ENCODE measurements at places on chromosomes 7 and 10.

- DNase-seq: no peak
Measured at GRCh38 chr7:148567524-148567923, 23.0 kb upstream of the C7orf33 start.

DNA sequence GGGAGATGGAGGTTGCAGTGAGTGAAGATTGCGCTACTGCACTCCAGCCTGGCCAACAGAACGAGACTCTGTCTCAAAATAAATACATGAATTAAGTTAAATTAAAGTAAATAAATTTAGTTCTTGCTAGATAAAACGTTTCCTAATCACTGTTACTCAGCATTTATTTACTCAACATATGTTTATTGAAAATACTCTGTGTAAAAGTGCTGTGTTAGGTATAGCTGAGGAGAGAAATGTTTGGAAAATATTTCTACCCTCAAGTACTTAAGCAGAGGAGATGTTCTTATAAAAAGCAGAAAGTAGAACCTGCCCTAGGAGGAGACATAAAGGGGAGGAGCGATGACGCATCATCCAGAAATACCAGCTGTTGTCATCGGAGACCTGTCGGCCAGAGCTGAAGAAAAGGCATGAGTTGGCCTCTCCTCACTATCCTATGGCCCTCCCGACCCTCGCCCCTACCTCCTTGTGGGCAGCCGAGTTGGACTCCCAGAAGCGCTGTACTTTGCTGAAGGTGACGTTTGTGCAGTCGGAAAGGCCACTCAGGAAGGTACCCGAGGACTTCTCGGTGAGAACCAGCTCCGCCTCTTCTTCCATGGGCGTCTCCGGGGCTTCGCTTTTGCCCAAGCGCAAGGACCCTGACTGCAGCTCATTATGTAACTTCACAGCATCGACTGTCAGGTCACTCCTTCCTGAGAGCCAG lies 1.1 kb downstream of the RRP12 start:
- peak; percentile 73 for DNase-seq

GRCh38 chr10:110822712-110823311 lies 48.9 kb upstream of the PDCD4 start:
- no peak for DNase-seq

DNA sequence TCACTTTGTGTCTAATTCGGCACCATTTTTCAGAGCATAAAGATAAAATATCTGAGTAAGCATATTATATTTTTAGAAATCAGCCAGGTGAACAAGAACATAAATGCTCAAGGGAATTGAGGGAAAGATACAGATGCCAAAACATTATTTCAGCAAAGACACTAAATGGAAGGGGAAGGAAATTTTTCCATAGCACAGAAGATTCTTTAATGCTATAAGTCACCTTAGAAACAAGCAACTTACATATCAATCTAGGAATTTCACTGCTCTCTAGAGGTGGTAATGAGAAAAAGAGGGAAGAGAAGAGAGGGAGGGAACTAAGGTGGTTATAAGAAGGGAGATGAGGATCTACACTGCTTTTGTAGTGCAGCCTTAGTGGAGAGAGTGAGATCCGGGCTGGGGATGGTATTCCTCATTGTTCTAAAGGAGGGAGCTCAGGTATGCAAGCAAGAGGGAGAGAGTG lies 20.4 kb downstream of the ZNF365 start:
- DNase-seq: no peak

- no peak for DNase-seq
Measured at GRCh38 chr10:49696311-49696710, 16.9 kb downstream of the C10orf53 start.

DNA sequence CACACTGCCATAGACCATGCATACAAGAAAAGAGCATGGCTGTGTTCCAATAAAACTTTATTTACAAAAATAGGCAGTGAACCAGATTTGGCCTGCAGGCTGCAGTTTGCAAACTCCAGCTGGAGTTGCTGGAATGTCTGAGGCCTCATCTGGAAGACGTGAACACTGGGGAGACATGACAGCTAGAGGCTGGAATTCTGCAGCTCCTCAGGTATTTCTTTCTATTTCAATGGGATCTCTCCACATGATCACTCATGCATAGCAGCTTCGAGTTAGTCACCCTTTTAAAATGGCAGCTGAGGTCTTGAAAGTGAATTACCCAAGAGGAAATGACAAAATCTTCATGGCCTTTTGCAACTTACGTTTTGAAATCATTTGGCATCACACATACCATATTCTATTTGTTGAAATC lies 52.6 kb upstream of the BET1 start:
- peak; percentile 94 for DNase-seq

- DNase-seq: no peak
Measured at GRCh38 chr7:117138981-117139380, 183.9 kb downstream of the WNT2 start.

DNA sequence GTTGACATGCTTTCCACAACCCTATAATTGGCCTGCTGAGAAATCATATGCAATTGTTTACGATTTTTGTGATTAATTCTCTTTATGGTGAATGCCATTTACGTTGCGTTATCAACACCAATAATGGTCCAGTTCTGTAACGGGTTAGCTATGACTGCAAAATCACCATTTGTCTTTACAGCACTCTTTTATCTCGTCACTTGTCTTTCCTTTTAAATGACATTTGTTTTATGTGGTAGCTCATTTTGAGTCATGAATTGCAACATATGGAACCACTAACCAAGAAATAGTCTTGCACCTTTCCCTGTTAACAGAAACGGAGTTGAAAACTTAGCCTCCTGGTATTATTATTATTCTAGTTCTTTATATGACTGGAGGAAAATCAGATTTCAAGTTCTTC lies 3.1 kb upstream of the KIAA1217 start:
- DNase-seq: no peak

DNA sequence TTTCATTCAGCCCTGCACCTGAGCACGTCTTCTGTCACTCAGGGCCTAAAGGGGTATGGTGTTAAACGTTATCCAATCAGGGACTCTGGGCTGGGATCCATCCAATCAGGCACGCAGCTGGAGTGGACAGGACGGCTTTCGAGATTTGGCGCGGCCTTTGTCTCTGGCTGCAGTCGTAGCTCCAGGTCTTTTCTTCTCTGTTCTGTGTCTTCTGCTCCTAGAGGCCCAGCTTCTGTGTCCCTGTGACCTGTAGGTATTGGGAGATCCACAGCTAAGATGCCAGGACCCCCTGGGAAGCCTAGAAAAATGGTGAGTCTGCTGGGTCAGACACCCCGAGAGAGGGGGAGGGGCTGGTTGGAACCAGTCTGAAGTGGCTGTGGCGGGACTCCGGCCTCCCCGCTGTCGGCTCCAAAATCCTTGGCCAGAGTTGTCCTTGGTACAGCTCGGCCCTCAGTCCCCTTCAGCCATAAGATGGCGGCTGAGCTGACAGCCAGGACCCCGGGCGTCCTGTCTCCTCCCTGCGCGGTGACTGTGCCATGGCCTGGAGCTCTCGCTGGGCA lies 11.7 kb upstream of the ZNF680 start:
- peak; percentile 76 for DNase-seq

DNA sequence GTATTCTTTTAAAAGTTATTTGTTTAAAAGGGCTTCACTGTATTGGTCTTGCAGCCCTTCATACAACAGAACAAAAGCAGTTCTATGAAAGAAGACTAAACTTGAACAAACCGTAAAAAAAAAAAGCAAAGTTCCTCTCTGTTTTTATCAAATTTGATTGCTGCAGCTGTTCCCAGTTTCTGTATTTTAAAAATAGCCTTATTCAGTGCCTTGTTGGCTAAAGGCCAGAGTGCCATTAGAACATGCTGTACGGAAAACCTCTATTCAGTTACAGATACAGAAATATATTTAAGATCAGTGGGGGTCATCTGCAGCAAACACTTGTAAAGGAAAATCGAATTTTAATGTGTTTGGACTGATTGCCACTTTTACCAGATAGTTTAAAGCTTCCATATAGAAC lies 207.8 kb upstream of the ETV1 start:
- DNase-seq: peak; percentile 83

DNA sequence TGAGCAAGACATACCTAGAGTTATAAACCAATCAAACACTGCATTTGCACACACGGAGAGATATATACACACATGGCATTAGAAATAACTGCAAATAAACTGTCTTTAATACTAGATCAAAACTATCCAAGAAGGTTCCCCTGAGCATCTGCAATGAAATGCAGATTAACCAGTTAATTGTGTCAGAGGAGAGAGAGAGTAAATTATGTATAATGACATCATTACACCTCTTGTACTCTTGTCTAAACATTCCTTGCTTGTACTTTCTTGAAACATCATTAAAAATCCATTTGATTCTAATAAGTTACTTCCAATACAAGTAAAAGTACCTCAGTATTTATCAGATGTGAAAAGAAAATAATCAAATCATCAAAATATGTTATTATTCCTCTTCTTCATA lies 932 bp downstream of the ANKRD22 start:
- no peak for DNase-seq

- DNase-seq: peak; percentile 69
Measured at GRCh38 chr10:683448-684071, 5.9 kb downstream of the DIP2C start.

- no peak for DNase-seq
Measured at GRCh38 chr7:117862378-117862777, 10.9 kb downstream of the CTTNBP2 start.

- no peak for DNase-seq
Measured at GRCh38 chr10:8238986-8239385, 184.5 kb downstream of the GATA3 start.

- DNase-seq: no peak
Measured at GRCh38 chr7:29812185-29812876, 6.0 kb downstream of the WIPF3 start.

- no peak for DNase-seq
Measured at GRCh38 chr10:132377326-132377725, 19.7 kb upstream of the PWWP2B start.

GRCh38 chr10:26573674-26574073 lies 123.8 kb upstream of the PDSS1 start:
- DNase-seq: no peak

- no peak for DNase-seq
Measured at GRCh38 chr7:84704380-84704779, 482.5 kb downstream of the SEMA3D start.

- DNase-seq: peak; percentile 37
Measured at GRCh38 chr10:88165849-88166271, 302.4 kb downstream of the PTEN start.

DNA sequence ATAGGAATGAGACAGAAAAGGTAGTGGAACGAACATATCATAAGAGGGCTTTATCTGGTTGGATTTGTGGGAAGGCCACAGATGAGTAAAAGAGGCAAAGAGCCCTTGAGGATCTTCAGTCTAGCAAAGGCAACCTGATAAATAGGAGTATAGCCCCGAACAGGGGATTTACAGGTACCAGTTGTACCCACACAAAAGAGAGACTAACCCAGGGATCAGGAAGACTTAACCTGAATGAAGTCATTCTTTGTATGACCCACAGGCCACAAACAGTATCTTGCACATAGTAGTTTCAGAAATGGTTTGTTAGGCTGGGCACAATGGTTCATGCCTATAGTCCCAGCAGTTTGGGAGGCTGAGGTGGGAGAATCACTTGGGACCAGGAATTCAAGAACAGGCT lies 208.2 kb downstream of the ARHGAP21 start:
- no peak for DNase-seq

DNA sequence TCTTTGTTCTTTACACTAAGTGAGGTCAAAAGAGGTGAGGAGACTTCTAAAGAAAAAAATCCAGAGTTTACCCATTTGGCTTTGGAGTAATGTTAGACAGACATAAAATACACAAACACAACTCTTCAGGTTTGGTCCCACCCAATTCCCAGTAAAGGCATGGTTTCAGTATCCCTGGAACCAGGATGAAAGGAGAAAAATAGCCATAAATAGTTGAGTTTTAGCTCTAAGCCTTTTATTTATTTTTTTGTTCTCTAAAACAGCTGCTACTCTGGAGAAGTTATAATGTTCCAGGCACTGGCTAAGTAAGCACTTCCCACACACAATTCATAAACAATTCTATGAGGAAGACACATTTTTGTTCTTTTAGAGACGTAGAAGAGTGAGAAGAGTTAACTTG lies 4.0 kb downstream of the ABCB1 start:
- no peak for DNase-seq

DNA sequence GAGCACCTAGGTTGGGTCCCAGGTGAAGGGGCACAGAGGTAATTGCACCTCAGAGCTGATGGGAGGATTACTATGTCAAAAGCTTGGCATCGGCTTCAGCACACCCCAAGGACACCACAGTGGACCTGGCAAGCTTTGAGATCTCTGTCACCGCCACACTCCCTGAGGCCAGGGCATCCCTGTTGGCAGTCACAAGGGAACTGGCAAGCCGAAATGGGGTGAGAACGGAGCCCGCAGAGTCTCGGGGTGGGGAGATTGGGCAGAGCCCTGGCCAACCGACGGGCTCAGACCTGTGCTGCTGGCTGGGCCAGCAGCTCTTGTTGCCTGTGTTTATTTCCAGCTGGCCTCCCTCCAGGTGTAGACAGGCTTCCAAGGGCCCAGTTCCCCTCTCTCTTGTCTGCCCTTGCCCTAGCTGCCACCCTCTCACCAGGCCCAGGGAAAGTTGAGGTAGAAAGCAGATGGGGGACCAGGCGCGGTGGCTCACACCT lies 2.5 kb downstream of the HSPB1 start:
- no peak for DNase-seq

DNA sequence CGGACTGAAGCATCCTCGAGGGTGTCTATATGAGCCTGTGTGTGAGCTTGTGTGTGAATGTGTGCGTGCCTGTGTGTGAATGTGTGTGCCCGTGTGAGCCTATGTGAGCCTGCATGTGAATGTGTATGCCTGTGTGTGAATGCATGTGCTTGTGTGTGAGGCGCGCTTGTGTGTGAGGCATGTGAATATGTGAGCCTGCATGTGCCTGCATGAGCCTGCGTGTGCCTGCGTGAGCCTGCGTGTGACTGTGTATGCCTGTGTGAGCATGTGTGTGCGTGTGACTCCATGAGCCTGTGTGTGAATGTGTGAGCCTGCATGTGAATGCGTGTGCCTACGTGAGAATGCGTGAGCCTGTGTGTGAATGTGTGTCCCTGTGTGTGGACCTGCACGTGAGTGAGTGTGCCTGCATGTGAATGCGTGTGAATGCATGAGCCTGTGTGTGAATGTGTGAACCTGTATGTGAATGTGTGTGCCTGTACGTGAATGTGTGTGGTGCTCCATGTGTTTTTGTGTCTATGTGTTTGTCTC lies 33.4 kb downstream of the PDGFA start:
- DNase-seq: no peak

DNA sequence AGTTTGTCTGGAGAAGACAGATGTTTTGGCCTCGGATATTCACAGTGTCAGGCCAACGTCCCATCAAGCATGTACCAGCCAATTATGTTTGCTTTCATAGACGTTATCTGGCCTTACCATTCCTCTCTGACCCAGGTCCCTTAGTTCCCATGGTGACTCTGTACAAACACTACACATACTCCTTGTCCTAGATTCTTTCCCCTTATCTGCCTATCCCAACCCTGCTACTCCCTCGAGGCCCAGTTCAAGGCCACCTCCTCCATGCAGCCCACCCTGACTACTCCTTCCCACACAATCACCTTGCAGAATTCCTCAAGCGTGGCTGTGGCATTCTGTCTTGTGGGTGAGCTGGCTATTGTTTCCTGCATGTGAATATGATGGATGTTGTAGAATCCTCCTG lies 155.2 kb downstream of the PRKAG2 start:
- no peak for DNase-seq

GRCh38 chr10:96719850-96720421 lies 378 bp downstream of the PIK3AP1 start:
- DNase-seq: no peak

Data from choroid plexus epithelial cell (primary cell).